ENCODE measurements at places on chromosomes 12 and 14. TPM values are rescaled to one million over a fixed set of nuclear protein-coding genes. Genes with fewer than 3 reads are reported as not detected.

Gene AQP5
- not detected for total RNA-seq

Gene KLRB1
- total RNA-seq: not detected

Gene POLE2
- 2.0 TPM for total RNA-seq

Gene OR6C2
- total RNA-seq: not detected

Gene EPYC
- total RNA-seq: 0.39 TPM

Gene EFS
- 6.5 TPM for total RNA-seq

Gene TSPAN19
- total RNA-seq: not detected

Gene KRT71
- not detected for total RNA-seq

Gene EGLN3
- total RNA-seq: 24.5 TPM

Gene C12orf60
- 1.7 TPM for total RNA-seq

Gene CISTR
- total RNA-seq: not detected

Gene PZP
- total RNA-seq: not detected

Gene PTPRO
- 0.12 TPM for total RNA-seq
